RWPE1 (cell line): ENCODE measurements at places on chromosomes 3 and 15.

- DNase-seq: no peak
Observed at GRCh38 chr15:81358248-81358647, 15.8 kb downstream of the TMC3 start.

GRCh38 chr3:57409471-57409870, 117.0 kb upstream of the ASB14 start:
- DNase-seq: no peak

DNA sequence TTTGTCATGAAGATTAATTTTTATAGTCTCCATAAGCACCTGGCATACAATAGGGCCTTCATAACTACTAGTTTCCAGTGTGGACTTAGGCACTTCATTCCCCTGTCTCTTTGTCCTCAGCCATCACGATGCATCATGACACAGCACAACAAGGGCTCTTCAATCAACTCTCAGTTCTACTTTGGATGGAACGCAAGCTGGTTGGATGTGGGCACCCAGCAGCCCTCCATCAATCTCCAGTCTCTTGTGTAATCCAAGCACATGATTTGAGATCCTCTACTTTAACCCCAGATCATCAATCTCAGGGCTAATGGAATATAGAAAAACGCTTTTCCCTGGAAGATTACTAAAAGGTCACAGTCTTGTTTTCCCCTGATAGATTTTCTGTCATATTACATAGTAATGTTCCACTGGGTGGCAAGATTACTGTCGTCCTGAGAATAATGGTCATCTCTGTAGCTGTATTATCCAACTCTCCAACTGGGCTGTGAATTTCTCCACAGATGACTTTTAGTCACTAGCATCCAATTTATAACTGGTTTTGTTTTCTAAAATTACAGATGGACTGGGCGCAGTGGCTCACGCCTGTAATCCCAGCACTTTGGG, 22.9 kb upstream of the CHRNA7 start:
- no peak for DNase-seq

- no peak for DNase-seq
Observed at GRCh38 chr3:6392123-6392522, 468.8 kb upstream of the GRM7 start.

DNA sequence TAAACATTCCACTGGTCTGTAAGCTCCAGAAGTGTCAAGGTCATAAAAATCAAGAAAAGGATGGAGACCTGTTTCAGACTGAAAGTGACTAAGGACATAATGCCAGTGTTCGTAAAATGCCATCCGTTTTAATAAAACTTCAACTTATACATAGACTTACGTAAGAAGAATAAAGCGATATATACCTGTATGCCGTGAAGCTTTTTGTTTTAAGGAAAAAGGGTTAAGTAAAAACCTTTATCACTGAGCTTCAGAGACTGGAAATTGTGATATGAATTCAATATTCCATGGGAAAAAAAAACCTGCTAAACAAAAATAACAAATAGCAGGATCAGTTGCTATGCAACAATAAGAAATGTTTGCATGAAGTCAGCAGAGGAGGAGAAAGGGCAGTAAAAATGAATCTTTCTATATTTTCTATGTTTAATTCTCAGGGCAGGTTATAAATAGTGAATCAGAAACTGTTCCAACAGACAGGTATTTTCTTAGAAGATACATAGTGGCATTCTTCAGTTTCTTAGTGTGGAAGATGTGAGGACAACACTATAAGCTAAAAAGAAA, 42.5 kb downstream of the CHSY1 start:
- DNase-seq: no peak

DNA sequence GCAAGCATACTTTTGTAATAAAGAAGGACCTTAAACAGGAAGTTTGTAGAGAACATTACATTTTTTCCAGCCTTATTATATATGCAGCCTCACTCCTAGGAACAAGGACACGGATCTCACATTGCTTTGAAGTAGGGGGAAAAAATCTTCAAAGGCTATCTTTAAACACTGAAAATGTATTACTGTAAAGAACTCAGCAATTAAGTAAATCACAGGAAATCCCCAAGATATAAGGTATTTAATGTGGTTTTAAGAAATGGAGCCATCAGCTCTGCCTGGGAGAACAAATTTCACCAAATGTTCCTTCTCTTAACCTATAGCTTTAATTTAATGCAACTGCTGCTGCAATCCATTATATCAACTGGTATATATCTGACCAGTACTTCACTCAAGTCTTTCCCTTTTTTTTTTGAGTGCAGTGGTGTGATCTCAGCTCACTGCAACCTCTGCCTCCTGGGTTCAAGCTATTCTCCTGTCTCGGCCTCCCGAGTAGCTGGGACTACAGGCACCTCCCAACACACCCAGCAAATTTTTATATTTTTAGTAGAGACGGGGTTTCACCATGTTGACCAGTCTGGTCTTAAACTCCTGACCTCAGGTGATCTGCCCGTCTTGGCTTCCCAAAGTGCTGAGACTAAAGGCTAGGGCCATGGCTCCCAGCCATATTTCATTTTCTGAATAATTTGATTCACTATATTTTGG, 2.8 kb downstream of the BTLA start:
- no peak for DNase-seq

- no peak for DNase-seq
Observed at GRCh38 chr15:60982249-60982910, 246.7 kb downstream of the RORA start.

DNA sequence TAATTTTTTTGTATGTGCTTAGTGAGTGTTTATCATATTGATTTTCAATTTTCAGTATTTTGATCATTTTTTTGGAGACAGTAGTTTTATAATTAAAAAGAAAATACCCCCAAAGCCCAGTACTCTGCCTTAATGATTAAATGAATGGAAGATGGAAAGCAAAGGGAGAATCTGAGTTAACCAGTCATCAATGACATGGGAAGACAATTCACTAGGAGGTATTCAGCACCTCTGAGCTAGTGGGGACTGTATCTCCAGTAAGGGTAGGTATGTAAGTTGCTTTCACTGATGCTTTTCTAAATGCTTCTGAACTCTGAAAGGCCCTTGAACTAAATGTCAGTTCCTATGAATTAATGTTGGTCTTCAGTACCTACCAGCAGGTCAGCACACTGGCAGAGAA, 590.4 kb upstream of the DPPA4 start:
- DNase-seq: no peak

DNA sequence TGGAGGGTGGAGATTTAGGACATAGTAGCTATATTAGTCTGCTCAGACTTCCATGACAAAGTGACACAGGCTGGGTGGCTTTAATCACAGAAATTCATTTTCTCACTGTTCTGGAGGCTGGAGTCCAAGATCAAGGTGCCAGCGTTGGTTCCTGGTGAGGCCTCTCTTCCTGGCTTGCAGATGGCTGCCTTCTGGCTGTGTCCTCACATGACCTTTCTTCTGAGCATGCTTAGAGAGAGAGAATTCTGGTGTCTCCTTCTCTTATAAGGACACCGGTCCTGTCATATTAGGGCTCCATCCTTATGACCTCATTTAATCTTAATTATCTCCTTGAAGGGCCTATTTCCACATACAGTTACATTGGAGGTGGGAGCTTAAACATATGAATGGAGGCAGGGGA, 14.9 kb upstream of the SHC4 start:
- no peak for DNase-seq

GRCh38 chr3:171906951-171907676, 64.0 kb downstream of the TMEM212 start:
- no peak for DNase-seq

- DNase-seq: no peak
Observed at GRCh38 chr3:6989608-6990291, 128.8 kb downstream of the GRM7 start.

DNA sequence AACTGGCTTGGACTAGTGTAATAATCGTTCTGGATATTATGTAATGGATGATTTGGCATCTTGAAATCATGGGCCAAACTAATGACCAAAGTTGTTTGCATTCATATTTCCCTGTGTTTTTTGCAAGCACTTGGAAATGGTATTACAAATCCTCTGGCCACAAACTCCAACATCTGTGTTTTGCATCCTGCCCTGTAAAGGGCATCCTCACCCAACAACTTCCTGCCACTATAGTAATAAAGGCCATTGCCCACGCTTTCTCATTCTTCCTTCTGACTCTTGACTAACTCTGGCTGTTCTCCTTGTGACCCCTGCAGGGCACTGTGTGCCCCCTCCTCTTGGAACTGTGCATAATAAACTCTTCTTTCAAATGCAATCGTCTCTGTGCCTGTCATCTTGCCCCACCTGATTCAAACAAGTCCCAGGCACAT, 25.4 kb upstream of the PSMD6 start:
- DNase-seq: no peak

- no peak for DNase-seq
Observed at GRCh38 chr3:51721062-51721745, 14.3 kb downstream of the GRM2 start.

- peak; percentile 10 for DNase-seq
Observed at GRCh38 chr15:32774022-32774421, 56.2 kb downstream of the GREM1 start.

DNA sequence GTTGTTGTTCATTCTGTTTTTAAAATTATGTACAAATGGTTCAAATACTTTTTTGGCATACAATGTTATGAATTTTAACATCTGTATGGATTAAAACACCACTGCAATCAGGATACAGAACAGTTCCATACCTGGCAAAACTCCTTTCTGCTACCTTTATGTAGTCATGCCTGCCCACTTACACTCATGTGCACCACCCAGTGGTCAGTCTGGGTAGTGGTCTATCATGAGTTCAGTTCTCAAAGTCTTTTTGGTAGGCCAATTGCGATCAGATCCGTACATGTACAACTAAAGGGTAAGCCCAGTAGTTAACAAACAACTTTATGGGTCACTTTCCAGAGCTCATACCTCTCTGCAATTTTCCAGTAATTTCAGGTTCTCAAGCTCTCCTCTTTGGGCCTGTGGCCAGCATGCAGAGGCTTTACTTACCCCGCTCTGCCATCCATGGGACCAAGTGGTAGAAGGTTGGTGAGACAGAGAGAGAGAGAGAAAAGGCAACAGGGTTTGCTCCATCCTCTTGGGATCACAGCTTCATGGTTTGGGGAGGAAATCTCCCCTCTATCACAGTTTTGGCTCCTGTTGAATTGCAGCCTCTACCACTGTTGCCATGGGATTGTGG, 63.9 kb upstream of the FAM98B start:
- DNase-seq: peak; percentile 65

GRCh38 chr15:49988766-49989165, 130.3 kb downstream of the ATP8B4 start:
- no peak for DNase-seq

GRCh38 chr3:45929042-45929679, 14.1 kb upstream of the CXCR6 start:
- peak; percentile 60 for DNase-seq

GRCh38 chr15:89627256-89627970, 27.9 kb downstream of the KIF7 start:
- DNase-seq: no peak

DNA sequence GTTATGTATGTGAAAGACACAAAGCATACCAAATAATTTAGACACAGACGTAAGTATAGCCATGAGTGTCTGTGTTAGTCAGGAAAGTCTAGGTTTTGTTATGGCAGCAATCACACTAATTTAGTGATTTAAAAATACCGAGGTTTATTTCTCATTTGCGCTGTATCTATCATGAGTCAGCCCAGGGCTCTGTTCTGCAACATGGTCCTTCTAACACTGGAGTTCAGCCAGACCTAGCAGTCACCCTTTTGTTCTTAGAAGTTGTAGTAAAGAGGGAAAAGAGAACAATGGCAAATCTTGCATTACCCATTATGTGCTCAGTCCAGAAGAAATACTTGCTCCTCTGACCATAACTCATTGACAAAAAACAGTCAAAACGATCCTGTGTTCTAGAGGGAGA, 311.5 kb downstream of the NLGN1 start:
- DNase-seq: no peak

DNA sequence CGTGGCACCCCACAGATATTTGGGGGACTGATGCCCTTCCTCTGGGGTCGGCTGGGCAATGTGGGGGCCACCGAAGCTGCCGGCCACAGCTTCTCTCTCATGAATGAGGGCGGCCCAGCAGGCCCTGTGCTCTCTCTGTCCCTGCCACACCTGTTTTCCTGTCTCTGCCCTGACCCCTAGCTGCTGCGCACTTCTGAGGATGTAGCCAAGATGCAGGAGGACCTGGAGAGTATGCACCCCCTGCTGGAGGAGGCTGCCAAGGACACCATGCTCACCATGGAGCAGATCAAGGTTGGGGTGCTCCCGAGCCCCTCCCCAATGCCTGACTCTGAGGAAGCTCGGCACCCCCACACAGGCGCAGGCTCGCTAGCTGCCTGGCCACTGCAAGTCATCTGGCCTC, 59.7 kb downstream of the SEMA3G start:
- DNase-seq: no peak

DNA sequence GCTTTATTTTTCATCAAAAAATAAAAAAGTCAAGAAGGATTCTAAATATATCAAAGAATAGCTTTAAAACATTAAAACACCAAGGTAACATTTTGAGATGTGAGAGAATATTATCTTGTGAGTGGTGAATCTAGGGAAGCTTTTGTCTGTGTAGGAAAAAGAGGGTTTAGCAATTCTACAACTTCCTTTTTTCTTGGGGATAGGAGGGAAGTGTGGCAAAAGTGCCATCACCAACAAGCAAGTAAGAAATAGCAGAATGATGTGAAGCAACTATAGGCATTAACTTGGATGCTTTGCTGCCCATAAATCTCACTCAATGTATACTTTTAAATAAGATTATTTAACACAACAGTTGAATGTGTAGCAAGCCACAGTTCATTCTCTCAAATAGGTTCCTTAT, 57.8 kb upstream of the SUCLG2 start:
- no peak for DNase-seq

DNA sequence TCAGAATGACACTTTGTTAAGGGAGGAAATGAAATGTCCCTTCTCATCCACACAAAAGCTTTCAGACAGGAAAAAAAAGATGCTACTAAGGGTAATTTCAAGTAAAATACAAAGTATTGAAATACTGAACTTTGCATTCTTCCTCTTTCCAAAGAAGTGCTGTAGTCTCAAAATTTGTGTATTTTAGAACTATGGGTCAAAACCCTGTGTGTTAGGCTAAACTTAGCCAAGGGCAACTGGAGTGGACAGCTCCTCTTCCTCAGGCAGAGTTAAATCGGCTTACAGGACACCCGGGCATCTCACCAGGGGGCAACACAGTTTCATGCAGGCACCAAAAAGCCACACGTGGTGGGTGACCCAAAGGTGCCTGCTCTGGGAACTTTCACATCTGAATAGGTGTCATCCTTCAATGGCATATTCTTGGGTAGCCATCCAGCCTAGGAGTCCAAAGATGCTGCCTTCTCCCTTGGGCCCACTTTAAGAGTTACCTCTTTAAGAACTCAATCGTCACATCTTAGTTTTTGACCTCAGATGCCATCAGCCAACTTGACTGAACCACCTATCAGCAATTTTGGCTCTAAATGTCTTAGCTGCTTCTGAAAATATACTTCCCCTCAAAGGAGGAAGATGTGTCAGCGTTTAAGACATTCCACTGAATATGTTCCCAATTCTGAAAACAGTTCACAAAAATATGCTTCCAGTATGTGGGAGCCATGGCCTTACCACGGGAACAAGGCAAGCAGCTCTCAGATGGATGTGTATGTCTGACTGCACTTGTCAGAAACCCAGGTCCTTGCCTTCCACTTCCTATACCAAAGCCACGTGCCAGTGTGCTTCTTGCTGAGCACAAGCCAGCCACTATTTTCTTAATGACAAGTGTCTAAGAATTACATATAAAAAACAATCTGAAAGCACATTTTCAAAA, 32.2 kb upstream of the MUC13 start:
- DNase-seq: no peak
